ENCODE measurements at places on chromosomes 7 and 10.
A peak's percentile ranks its signal among the peaks of the same experiment; 100 is the strongest.

GRCh38 chr7:55053651-55054571 lies 35.1 kb downstream of the EGFR start:
- no peak for DNase-seq

GRCh38 chr10:116838143-116838725 lies 11.1 kb upstream of the ENO4 start:
- DNase-seq = no peak

GRCh38 chr10:124446830-124447750 lies 2.7 kb downstream of the NKX1-2 start:
- DNase-seq = no peak

DNA sequence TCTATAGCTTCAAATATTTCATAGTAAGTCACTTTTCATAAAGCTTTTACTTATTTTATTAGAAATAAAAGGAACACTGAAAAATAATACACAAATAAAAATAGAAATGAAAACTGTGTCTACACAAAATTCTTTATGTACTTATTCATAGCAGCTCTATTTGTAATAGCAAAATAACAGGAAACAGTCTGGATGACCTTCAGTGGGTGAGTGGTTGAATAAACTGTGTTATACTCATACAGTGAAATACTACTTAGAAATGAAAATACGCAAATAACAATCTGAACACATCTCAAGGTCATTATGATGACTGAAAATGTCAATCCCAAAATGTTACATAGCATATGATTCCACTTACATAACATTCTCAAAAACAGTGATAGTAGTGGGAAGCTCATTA lies 138.7 kb upstream of the PCLO start:
- DNase-seq = no peak

GRCh38 chr7:143305423-143306070 lies 10.4 kb upstream of the CLCN1 start:
- peak; percentile 78 for DNase-seq

DNA sequence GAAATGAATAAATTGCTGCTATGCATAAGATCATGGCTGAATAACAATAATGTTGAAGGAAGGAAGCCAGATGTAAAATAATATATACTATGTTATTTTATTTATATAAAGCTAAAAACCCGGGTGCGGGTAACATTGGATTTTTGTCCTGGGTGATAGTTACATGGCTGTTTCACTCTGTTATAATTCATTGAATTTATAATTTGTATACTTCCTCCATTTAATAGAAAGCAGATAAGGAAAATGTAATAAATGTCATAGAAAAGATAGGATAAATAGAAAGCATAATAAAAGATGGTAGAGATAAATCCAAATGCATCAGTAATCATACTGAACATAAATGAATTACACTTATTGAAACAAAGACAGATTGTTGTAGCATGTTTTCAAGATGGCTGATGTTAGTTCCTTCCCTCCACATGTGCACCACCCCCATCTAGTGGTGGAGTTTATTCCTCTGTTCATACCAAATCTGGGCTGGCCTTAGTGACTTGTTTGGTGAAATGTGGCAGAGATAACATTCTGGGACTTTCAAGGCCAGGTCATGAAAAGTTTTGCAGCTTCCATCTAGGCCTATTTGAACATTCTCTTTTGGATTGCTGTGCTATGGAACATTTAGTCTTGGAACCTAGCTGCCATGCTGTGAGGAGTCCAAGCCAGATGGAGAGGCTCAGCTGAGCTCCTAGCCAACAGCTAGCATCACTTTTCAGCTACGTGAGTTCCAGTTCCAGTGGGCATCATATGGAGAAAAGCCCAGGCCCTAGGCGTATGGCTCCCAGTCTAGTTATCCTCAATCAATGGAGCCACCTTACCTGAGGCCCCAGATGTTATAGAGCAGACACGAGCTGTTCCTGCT lies 46.9 kb downstream of the AHCYL2 start:
- peak; percentile 83 for DNase-seq

GRCh38 chr7:117025891-117026290 lies 72.6 kb downstream of the ST7 start:
- no peak for DNase-seq
